ENCODE measurements at places on chromosomes 7 and 10. TPM values are rescaled to one million over a fixed set of nuclear protein-coding genes. Genes with fewer than 3 reads are reported as not detected.

The OR2A25 gene
- not detected for polyA plus RNA-seq

The TMEM130 gene
- not detected for polyA plus RNA-seq

The AMZ1 gene
- polyA plus RNA-seq, result 0.08 TPM

The SPAM1 gene
- polyA plus RNA-seq, result not detected

The SPDYE16 gene
- 0.13 TPM for polyA plus RNA-seq

GRCh38 chr7:100130608-100131453 is 4.1 kb downstream of the MBLAC1 start:
- H3K4me3 ChIP-seq, result peak overlapping the region; percentile 23
- H3K4me1 ChIP-seq, result peaks cover 20% of the 10 kb centered on the region
- no peaks in the 10 kb centered on the region for H3K27me3 ChIP-seq

GRCh38 chr10:80172896-80173295 is 32.4 kb downstream of the ANXA11 start:
- no peak overlapping the region for H3K4me3 ChIP-seq
- no peaks in the 10 kb centered on the region for H3K27me3 ChIP-seq
- H3K27ac ChIP-seq, result no peak overlapping the region
- no peak for DNase-seq
- H3K36me3 ChIP-seq, result peaks cover 27% of the 10 kb centered on the region
- peaks cover 15% of the 10 kb centered on the region for H3K4me1 ChIP-seq

DNA sequence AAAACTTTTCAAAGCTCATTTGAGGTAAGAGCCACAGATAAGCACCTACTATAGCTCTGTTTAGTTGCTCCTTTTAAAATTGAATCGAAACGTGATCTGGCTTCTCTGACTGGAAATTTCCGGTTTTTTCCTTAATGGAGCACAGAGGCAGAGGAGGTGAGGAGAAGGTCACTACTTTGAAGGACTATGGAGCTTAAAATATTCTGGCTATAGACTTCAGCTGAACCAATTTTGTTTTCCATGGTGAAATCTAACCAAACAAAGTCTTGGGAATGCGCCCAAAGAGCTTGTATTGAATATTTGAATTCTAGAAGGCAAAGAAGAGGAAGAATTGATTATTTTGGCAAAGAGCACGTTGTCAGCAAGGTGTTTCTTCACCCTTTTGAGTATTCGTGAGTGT is 711.1 kb downstream of the SUGCT start:
- no peaks in the 10 kb centered on the region for H3K4me1 ChIP-seq
- no peak for DNase-seq
- H3K36me3 ChIP-seq, result no peaks in the 10 kb centered on the region

GRCh38 chr7:25167262-25167843 is 42.3 kb upstream of the CYCS start:
- no peak for DNase-seq
- no peak overlapping the region for H3K27ac ChIP-seq
- no peaks in the 10 kb centered on the region for H3K36me3 ChIP-seq
- H3K27me3 ChIP-seq, result no peaks in the 10 kb centered on the region
- H3K4me1 ChIP-seq, result no peaks in the 10 kb centered on the region
